Keratinocyte (primary cell): ENCODE measurements at places on chromosomes 6 and 20. TPM values are rescaled to one million over a fixed set of nuclear protein-coding genes. Genes with fewer than 3 reads are reported as not detected.

The BPIFB1 gene
- polyA plus RNA-seq: not detected in 3 replicates

The SLC52A3 gene
- polyA plus RNA-seq: 0.55 to 1.1 TPM (median 0.84 TPM) in 3 replicates

The BTN1A1 gene
- polyA plus RNA-seq: not detected in 3 replicates

The ADGRB3 gene
- not detected in 3 replicates for polyA plus RNA-seq

The IMPG1 gene
- not detected in 3 replicates for polyA plus RNA-seq

The PCIF1 gene
- polyA plus RNA-seq: 5.4 to 12.7 TPM (median 7.0 TPM) in 3 replicates

The LAMA2 gene
- 0.52 to 1.4 TPM (median 1.2 TPM) in 3 replicates for polyA plus RNA-seq

The KCNK16 gene
- not detected in 3 replicates for polyA plus RNA-seq

The TAGAP gene
- 0.08 to 0.21 TPM (median 0.18 TPM) in 3 replicates for polyA plus RNA-seq

DNA sequence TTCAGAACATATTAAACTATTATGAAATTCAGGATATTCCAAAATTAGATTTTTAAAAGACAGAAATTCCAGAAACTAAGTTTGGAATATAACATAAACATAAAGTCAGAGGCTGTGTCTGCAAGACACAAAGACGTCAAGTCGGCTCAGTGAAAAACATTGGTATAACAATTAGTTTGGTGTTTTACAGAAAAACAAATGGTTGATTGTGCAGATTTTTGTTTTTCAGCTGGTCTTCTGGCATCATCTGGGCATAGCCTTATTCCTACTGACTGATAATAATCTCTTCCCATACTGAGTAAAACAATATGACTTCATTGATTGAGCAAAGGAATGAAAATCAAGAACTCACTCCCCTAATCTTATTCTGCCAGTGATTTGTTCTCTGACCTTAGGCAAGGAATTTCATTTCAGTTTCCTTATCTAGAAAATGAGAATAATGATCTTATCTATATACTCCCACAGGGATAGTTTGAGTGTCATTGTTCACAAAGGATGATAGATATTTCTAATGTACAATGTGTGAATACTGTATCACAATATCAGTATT lies 84.3 kb downstream of the FRK start:
- H3K4me1 ChIP-seq: no peaks in the 10 kb centered on the region
- no peaks in the 10 kb centered on the region for H3K27me3 ChIP-seq
- no peaks in the 10 kb centered on the region for H3K36me3 ChIP-seq
- H3K4me3 ChIP-seq: no peak overlapping the region
- no peak overlapping the region for H3K27ac ChIP-seq

DNA sequence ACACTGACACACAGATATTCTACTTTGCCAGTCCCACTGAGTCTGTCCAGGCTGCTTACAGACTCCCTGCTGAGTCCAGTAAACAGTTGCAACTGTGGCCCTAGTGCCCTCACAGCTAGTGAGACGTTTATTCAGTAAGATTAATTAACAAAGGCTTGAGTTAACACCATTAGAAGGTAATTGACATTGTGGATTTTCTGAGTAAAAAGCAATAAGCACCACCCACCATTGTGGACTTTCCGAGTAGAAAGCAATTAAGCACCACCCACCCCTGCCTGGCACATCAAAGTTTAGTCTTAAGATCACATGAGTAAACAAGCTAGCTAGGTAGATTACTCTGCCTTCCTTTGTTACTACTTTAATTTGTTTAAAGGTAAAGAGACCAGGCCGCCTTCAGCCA lies 408.6 kb upstream of the IMPG1 start:
- H3K4me3 ChIP-seq: no peak overlapping the region
- no peak overlapping the region for H3K27ac ChIP-seq
- no peaks in the 10 kb centered on the region for H3K27me3 ChIP-seq

DNA sequence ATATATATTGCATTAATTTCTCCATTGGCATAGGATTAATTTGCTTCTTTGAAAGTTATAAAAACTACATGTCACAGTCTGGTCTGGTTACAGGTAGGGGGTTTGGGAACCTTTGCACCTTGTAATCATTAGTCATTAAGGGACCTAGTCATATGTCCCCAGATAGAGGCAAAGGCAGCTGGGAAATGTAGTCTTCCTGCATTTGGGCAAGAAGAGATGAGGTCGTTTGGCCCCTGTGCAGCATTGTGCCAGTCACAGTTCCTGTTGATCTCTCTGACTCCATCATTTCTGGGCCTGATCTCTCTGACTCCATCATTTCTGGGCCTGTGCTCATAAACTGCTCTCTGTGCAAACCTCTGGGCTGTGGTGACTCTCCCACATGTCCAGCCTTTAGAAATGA lies 73.2 kb downstream of the BCKDHB start:
- no peak overlapping the region for H3K4me3 ChIP-seq
- H3K27me3 ChIP-seq: no peaks in the 10 kb centered on the region
- DNase-seq: no peak
- H3K36me3 ChIP-seq: peaks cover 1% of the 10 kb centered on the region
- H3K4me1 ChIP-seq: peaks cover 13% of the 10 kb centered on the region

GRCh38 chr6:41208439-41209106 lies 7.6 kb upstream of the TREML2 start:
- DNase-seq: no peak
- no peak overlapping the region for H3K4me3 ChIP-seq

DNA sequence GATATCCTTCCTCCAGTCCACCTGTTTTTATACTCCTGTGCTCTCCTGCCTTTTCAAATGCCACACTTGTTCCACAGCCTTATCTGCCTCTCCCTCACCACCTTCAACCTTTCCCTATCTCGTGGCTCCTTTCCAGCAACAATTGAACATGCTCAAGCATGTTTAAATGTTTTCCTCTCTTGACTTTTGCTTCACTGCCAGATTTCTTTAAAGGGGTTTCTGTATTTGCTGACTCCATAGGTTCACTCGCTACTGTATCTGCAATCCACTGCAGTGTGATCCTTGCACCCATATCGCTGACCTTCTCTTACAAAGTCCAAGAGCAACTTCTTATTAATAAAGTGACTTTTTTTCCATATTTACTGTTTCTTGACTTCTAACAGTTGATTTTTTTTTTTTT lies 11.2 kb upstream of the GMNN start:
- no peaks in the 10 kb centered on the region for H3K27me3 ChIP-seq
- no peak overlapping the region for H3K27ac ChIP-seq
- peaks cover 5% of the 10 kb centered on the region for H3K4me1 ChIP-seq

- no peak for DNase-seq
- H3K27me3 ChIP-seq: no peaks in the 10 kb centered on the region
- no peak overlapping the region for H3K4me3 ChIP-seq
- no peaks in the 10 kb centered on the region for H3K36me3 ChIP-seq
- no peak overlapping the region for H3K27ac ChIP-seq
- H3K4me1 ChIP-seq: no peaks in the 10 kb centered on the region
Observed at GRCh38 chr20:23782366-23782983, 31.7 kb upstream of the CST1 start.

DNA sequence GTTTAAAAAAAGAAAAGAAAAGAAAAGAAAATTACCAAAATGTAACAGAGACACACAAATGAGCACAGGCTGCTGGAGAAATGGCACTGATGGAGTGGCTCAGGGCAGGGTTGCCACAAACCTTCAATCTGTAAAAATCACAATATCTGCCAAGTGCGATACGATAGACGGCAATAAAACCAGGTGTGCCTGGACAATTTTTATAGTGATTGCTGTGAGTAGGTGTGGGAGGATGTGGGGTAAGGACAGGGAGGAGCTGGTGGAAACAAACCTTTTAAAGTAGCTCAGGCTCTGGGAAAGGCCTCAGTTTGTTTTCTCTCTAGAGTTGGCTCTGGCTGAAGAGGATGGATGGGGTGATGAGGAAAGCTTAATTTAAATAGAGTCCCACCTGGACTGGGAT lies 592.7 kb upstream of the AGPAT4 start:
- no peak overlapping the region for H3K27ac ChIP-seq
- DNase-seq: no peak
- H3K36me3 ChIP-seq: no peaks in the 10 kb centered on the region
- no peaks in the 10 kb centered on the region for H3K27me3 ChIP-seq
- H3K4me3 ChIP-seq: no peak overlapping the region
- H3K4me1 ChIP-seq: no peaks in the 10 kb centered on the region

GRCh38 chr20:46119028-46119546 lies 973 bp downstream of the CD40 start:
- peaks cover 10% of the 10 kb centered on the region for H3K4me1 ChIP-seq
- peaks cover 4% of the 10 kb centered on the region for H3K27me3 ChIP-seq
- H3K36me3 ChIP-seq: peaks cover 1% of the 10 kb centered on the region
- DNase-seq: no peak
- H3K27ac ChIP-seq: no peak overlapping the region

DNA sequence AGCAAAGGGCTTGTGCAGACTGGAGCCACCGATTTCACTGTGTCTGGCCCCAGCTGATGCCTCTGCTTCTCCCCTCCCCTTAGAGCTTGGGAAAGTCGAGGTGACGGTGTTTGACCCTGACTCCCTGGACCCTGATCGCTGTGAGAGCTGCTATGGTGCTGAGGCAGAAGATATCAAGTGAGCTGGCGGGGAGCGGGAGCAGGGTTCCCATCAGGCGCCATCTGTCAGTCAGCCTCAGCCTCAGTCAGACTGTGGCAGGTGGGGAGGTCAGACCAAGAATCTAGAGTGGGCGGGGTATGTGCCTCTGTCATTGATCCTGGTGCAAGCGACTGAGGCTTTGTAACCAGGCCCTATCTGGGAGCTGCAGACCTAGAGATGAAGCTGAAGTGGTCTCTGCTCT lies 5.5 kb downstream of the ERGIC3 start:
- H3K27me3 ChIP-seq: no peaks in the 10 kb centered on the region
- DNase-seq: no peak
- H3K4me3 ChIP-seq: no peak overlapping the region

GRCh38 chr20:54680872-54681619 lies 205.7 kb downstream of the DOK5 start:
- H3K27ac ChIP-seq: no peak overlapping the region
- DNase-seq: no peak
- no peaks in the 10 kb centered on the region for H3K27me3 ChIP-seq

DNA sequence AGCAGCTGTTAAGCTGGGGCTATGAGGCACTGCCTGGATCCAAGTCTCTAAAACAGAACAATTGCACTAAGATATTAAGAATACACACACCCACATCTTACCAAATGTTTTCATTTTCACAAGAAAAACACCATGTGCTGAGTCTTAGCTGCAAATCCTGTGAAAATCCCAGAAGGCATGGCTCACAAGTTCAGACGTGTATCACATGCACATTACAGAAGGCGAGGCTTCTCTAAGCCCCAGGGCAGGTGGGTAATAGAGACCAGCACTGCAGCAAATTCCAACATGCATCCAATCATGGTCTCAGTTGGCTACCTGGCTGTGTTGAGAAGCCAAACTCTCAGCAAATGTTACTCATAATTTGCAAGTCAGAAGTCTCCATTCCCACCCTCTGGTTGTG lies 16.2 kb upstream of the CST3 start:
- H3K36me3 ChIP-seq: no peaks in the 10 kb centered on the region
- H3K27me3 ChIP-seq: no peaks in the 10 kb centered on the region
- no peak for DNase-seq
